ENCODE measurements at places on chromosomes 2 and 18.

- DNase-seq, result no peak
Observed at GRCh38 chr2:169291517-169291916, 70.8 kb downstream of the LRP2 start.

DNA sequence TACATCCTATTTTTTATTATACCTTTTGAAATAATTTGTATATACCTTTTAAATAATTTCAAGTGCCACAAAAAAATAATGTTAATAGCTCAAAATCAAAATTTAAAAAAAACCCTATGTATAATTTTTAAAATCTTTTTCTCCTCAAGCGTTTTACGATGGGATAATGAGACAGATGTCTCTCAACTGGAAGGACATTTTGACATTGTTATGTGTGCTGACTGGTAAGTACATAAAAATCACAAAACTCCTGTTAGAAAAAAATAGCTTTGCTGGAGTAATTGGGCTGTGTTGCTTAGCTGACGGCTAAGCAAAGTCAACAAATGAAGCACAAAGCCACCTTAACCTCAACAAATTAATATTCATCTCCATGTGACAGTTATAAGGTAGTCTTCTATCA lies 198.0 kb upstream of the SIX3 start:
- no peak for DNase-seq

DNA sequence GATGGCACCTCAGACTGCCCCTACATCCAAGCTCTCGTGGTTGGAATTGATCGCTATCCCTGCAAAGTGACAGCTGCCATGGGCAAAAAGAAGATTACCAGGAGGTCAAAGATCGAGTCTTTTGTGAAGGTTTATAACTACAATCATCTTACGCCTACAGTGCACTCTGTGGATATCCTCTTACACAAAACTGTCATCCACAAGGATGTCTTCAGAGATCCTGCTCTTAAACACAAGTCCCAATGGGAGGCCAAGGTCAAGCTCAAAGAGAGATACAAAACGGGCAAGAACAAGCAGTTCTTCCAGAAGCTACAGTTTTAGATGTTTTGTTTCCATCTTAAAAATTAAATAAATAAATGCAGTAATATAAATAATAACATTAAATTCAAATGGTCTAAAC lies 45.4 kb downstream of the INO80D start:
- no peak for DNase-seq

GRCh38 chr18:69364930-69365329 lies 35.8 kb upstream of the DOK6 start:
- no peak for DNase-seq

DNA sequence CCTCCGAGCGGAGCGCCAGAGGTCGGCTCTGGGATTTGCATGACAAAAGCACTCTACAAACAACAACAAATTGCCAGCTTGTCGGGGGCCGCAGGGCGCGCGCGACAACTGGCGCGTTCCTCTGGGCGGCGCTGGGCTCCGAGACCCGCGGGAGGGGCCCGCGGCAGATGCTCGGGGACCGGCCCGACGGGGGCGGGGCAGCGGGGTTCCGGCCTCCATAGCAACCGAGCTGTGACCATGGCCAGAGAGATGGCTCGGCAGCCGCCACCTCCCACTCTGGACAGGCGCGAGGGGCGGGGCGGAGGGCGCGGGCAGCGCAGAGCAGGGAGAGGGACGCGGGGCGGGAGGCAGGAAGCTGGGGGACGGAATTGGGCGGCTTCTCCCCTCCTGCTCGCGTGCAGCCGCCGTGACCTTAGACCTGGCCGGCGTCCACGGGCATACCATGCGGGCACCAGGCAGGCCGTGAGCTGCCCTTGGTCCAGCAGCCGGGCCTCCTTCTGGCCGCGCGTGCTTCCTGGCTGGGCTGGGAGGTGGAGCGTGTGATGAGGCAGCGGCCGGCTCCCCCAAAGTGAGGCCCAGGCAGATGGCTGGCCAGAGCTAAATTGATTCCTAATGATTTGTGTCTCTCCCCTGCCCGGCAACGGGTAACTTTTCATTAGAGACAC lies 171.5 kb downstream of the CELF4 start:
- DNase-seq, result peak; percentile 48

GRCh38 chr2:154324601-154325000 lies 373.9 kb upstream of the KCNJ3 start:
- DNase-seq, result no peak

DNA sequence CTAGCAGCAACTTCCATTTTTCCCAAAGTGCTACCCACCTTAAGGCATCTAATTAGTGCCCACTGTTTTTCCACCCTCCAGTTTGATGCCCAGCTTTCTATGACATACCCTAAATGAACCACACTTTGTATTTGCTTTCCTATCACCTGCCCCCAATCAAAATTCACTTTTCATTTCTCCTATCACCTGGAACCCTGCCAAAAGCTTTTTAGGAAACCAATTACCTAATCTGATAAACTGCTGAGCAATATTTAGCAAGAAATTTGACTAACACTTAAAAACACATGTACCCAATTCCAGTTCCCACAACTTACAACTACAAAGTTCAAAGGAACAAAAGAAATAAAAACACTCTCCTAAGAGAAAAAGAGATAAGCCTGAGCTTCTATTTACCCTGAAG lies 71.7 kb downstream of the IKZF2 start:
- DNase-seq, result no peak

GRCh38 chr2:19868701-19869580 lies 32.8 kb downstream of the TTC32 start:
- DNase-seq, result peak; percentile 57

DNA sequence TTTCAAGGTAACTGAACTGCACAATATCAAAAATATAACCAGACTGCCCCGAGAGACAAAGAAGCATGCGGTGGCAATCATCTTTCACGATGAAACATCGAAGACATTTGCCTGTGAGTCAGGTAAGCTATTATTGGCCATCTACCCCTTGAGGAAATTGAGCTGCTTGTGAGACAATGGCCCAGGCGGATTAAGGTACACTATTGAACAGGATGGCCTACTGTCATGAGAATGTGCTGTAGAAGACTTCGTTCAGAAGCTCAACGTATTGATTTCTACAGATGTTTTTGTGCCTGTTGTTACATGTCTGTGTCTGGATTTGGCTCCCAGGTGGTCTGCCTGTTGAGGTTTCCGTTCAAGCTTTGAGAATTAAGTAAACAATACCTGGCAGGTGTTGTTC lies 198.7 kb downstream of the DOK6 start:
- no peak for DNase-seq

GRCh38 chr18:48690494-48690893 lies 151.7 kb downstream of the CTIF start:
- no peak for DNase-seq

DNA sequence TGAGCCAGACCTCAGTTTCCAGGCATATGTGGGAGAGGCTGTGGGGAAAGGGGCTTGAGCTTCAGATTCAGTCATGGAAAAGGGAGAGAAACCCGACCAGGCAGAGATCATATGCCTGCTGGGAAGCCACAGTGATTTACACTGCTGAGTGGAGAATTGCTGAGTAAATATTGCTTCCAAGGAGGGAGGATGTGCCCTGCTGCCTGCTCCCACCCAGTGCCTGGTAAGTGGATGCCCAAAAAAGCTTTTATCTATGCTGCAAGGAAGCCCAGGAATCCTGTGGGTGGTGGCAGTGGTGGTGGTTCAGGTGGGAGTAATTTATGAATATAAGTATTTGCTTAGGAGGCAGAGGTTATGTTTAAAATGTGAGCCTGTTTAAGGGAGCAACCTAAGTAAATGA lies 39.5 kb downstream of the INO80C start:
- no peak for DNase-seq

- no peak for DNase-seq
Observed at GRCh38 chr18:55863391-55863706, 275.4 kb upstream of the TCF4 start.

GRCh38 chr2:102724016-102724490 lies 37.8 kb upstream of the TMEM182 start:
- no peak for DNase-seq

GRCh38 chr2:8602809-8603208 lies 79.0 kb upstream of the ID2 start:
- no peak for DNase-seq

DNA sequence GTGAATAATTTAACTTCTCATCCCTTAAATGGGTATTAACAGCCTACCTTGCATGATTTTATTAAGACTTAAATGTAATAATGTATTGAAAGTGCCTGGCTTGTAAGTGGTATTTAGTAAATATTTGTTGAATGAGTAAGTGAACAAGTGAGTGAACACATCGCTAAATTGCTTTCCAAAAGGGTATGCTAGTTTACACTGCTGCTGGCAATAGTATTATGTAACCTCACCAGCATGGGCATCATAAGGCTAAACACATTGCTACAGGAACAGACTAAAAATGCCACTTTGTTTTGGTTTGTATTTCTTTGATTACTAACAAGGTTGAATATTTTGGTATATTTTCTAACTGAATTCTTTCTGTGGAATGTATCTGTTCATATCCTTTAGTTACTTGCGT lies 9.8 kb downstream of the WDR43 start:
- DNase-seq, result no peak

GRCh38 chr2:135163306-135163705 lies 111.2 kb downstream of the RAB3GAP1 start:
- DNase-seq, result no peak

DNA sequence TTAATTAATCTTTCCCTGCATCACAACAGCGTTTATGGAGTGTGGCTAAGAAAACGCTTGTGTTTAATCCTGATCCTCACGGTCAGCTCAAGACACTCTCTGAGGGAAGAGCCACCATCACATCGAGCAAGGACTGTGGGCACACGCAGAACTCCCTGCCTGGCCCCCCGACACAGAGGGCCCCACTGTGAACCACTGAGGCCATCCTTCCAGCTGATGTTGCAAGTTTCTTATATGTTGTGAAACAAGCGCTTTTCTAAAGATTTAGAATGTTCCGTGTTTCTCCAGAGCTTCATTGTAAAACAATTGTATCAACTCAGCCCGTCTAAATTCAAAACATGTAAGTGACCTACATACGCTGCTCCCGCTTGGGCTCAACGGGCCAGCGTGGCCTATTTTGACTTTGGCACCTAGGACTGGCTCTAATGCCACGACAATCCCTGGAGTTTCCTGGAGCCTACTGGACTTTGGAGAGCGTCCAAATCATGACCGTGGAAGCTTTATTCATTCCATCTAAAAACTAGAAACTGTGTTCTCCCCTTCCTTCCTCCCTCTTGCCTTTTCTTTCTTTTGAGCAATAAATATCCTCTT lies 34.9 kb downstream of the SERPINE2 start:
- DNase-seq, result no peak

- no peak for DNase-seq
Observed at GRCh38 chr2:219368690-219369191, 19.0 kb downstream of the DNPEP start.

GRCh38 chr2:151367571-151367970 lies 10.2 kb downstream of the TNFAIP6 start:
- no peak for DNase-seq

- DNase-seq, result peak; percentile 89
Observed at GRCh38 chr2:231707927-231708772, at the start of gene PTMA. Gene PTMA, plus strand, starts transcription at chr2:231708525. Its CDS starts 182 bp downstream, at chr2:231708707.

DNA sequence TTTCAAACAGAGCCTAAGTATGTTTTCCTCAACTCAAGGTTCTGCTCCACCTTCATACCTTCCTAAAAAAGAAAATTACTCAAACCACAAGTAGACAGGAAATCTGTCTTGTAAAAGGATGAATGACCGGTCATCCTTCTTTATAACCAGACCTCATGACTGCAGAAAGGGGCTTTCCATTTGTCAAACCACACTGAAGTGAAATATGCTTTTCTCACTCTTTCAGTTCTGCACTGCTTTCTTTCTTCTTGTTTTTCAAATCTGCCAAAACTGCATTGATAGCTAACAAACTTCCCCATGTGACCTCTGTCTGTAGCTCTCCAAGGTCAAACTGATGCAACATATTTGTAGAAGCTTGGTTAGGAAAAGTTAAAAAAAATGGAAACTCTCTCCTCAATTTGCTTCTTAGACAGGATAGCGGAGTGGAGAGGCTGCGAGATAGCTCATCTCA lies 308.9 kb upstream of the CCDC68 start:
- no peak for DNase-seq

GRCh38 chr18:66674286-66674685 lies 70.4 kb upstream of the CDH19 start:
- no peak for DNase-seq

DNA sequence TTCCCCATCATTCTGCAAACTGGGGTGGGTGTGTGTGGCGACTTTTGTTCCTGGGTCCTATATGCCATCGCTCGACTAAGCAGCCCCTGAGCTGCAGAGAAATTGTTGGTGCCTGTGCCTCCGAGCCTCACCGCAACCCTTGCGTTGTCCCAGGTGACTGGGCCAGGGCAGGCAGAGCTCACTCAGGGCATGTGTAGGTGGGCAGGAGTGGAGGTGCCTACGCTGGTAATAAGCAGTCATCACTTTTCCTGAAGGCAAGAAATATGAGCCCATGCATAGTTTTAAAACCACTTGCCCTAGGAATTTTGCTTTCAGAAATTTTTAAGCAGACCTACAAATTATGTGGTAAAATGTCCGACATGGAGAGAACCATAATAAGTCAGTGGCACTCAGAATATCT lies 197.8 kb downstream of the SMAD7 start:
- DNase-seq, result no peak
